Memory B cell (primary cell): ENCODE measurements at places on chromosomes 1 and 21.

DNA sequence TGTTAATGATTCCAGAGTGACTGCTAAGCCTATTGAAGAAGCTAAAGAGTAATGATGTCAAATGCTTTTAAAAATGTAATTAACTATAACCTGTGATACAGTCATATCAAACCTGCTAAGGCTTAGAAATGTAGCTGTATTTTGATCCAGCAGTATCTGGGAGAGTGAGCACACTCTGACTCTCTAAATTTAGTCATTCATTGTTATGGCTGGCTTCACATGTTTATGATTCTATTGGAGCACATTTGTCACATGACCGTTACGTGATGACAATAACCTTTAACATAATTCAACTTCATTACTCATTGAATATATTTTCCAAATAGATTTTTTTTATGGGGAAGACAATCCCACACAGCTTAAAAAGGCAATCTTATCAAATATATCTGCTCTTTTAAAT lies 587.1 kb downstream of the LMO4 start:
- no peak for DNase-seq

GRCh38 chr1:40621821-40622450 lies 43.5 kb downstream of the RIMS3 start:
- DNase-seq: no peak

DNA sequence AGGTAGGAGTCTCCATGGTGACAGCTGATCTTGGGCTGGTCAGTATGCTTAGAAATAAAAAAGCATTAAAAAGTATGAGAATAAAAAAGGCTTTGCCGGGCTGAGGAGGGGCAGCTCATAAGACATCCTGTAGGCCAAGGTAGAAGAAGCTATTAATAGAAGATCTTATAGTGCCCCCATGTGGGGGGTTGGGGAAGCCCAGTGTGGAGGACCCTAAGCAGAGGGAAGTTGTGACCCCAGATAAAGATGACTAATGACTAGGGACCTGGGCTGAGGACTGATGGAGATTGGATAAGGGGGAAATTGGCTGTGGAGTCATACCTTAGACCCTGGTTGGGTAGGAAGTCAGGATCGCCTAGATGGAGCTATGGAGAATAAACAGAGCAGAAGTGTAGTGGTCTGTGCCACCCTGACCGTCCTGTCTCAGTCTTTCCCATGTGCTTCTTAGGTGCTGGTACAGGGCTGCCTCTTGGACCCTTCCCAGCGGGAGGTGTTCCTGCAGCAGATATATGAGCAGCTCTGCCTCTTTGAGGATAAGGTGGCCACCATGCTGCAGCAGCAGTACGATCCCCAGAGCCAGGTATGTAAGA lies 25.0 kb downstream of the SZT2 start:
- DNase-seq: peak; percentile 67

GRCh38 chr1:209397910-209398309 lies 185.6 kb upstream of the CAMK1G start:
- no peak for DNase-seq

- DNase-seq: no peak
Measured at GRCh38 chr1:49102752-49103151, 326.1 kb upstream of the BEND5 start.

DNA sequence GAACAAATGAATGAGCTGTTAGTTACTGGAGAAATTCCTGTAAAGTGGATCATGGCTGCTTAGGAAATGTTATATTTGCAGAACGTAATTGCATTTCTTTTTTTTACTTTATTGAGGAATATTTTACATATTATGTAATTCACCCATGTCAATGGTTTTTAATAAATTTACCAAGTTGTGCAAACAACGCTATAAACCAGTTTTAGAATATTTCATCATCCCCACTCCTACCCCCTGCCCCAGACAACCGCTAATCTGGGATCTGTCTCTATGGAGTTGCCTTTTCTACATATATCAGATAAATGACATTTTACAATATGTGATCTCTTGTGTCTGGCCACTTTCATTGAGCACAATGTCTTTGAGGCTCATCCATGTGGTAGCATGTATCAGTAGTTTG lies 4.3 kb upstream of the IFFO2 start:
- no peak for DNase-seq

- DNase-seq: no peak
Measured at GRCh38 chr1:180251526-180252305, 21.7 kb downstream of the LHX4 start.

GRCh38 chr1:182641561-182641960 lies 37.4 kb upstream of the RGS16 start:
- DNase-seq: no peak

GRCh38 chr1:5998906-5999301 lies 6.7 kb upstream of the NPHP4 start:
- DNase-seq: no peak

DNA sequence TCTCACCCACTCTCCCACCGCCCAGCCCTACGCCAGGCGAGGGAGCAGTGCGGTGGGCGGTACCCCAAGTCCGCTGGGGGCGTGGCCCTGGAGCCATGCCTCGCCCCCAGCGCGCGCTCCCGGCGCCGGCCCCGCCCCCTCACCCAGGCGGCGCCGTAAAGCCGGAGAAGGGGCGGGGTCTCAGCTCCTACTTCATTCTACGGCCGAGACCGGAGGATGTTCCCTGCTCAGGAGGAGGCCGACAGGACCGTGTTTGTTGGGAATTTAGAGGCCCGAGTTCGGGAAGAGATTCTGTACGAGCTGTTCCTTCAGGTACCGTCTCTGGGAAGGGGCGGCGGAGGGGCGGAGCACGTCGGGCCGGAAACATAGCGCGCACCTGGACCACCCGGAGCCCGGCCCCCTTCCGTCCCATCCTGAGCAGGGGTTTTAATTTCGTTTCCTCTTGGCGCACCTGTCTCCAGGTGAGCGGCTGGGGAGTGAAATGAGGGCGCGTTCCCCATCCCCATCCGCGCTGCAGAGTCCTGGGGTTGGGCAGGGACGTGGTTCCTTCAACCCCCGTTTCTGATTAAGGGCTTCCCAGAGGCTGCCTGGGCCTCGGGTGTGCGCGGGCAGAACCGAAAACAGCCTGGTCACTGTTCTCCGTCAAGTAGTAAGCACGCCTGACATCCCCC lies at the start of gene RBM11:
Gene RBM11, plus strand, starts transcription at position 187 of the 671 bp plus-strand sequence. Its CDS starts 30 bp downstream, at position 217.
- DNase-seq: peak; percentile 72

DNA sequence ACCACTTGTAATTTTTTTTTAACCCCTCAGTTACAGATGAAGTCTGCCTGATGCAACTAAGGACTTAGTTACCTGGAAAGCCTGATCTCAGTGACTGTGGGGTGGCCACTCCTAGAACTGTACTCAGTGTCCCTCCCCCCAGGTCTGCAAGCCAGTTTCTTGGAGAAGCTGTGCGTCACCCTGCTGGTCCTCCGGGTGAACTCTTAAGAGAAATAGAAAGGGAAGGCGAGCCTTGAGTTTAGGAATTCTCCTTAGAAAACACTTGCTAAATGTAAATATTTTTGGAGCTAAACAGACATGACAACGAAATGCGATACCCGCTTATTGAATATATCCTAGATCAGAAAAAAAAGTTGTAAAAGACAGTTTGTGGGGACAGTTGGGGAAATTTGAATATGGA lies 730 bp downstream of the SLC16A4 start:
- DNase-seq: no peak

DNA sequence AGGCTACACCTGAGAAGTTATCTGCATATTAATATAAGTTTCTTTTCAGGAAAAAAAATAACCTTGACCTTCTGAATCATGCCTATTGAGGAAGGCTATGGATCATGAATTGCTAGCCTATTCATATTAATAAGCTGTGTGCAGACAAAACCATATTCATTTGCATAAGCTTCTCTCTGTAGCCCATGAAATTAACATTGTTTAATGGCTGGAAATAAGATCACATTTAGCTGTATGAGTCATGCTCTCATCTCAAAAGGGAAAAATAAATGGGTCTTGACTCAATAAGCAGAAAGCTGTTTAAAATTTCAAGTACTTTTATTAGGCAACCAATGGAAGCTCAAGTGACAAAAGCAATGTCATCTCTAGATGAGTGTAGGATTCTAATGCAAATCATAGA lies 330.0 kb upstream of the DEPDC1 start:
- no peak for DNase-seq

- DNase-seq: no peak
Measured at GRCh38 chr1:195097316-195097715, 1510.9 kb downstream of the KCNT2 start.

DNA sequence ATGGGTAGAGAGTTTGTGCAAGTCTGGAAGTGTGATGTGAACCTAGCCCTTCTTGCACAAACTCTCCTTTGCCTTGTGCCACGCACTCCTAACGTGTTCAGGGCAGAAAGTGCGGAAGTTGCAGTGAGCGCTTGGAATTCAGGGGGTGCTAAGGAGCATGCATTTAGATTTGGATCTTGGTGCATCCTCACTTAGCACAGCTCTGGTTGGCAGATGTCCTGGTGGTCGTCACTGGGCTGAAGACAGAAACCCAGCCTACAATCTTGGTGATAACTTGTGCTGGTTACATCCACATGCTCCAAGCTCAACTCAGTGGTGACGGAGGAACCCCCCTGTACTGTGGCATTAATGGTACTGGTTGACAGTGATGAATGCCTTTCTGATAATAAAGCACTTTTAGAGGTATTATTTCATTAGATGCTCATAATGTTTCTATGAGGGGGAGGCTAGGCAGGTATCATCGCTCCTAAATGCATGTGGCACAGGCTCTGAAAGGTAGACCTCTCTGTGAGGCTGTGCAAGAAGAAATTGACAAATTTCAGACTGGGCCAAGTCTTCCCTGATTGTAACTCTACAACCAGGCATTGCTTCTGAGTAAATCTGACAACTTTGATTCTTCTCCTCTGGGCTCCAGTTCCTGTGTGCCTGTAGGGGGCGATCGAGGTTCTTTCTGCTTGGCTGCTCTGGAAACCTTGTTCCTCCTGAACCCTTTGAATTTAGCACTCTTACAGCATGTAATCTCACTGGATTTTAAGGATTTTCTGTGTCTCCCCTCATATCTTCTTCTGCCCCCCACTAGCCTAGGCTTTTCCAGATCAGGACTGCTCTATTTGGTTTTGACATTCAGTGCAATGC lies 40.6 kb downstream of the MAPKAPK2 start:
- DNase-seq: peak; percentile 38

DNA sequence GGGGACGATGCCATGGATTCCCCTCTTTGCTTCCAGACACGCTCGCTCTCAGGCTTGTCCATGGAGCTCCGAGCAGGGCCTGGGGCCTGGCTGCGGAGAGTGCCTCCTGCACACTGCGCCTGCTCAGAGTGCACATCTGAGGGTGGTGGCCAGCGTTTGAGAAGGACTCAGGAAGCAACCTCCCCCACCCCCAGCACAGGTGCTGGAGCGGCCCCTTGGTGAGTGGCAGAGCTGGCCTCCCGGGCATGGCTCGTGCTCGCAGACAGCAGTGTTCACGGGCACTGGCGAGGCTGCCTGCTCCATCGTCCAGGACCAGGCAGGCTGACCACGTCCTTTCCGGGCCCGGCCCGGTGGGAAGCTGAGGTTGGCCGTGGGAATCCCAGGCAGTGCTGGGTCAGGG lies 2.8 kb downstream of the SPATC1L start:
- no peak for DNase-seq

GRCh38 chr1:171366085-171366484 lies 52.1 kb downstream of the FMO4 start:
- no peak for DNase-seq

DNA sequence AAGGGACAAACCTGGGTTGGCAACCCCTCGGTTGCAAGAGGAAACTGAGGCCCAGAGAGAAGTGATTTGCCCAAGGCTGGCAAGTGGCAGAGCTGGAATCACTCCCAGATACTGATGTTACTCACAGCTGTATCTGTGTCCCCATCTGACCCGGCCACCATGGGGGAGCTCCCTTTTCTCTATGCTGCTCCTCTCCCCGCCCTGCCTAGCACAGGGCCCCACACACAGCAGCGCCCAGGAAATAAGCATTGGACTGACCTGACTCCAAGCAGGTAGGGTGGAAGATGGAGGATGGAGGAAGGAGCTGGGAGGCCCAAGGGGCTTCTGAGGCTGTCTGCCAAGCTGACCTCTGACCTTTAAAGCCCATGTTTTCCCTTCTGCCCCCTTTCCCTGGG lies 3.0 kb upstream of the FBLIM1 start:
- DNase-seq: no peak
